ENCODE measurements at places on chromosomes 3 and 15. TPM values are rescaled to one million over a fixed set of nuclear protein-coding genes. Genes with fewer than 3 reads are reported as not detected.

- DNase-seq: no peak
These were observed 2.1 kb downstream of the MAGEL2 start for GRCh38 chr15:23645371-23646164.

The SLCO2A1 gene
- total RNA-seq: 204 TPM

The TRH gene
- not detected for total RNA-seq

The AAGAB gene
- 24.9 TPM for total RNA-seq

- DNase-seq: no peak
These were observed 443.4 kb upstream of the CDIN1 start for GRCh38 chr15:36136049-36136448.

The C2CD4A gene
- 0.18 TPM for total RNA-seq

DNA sequence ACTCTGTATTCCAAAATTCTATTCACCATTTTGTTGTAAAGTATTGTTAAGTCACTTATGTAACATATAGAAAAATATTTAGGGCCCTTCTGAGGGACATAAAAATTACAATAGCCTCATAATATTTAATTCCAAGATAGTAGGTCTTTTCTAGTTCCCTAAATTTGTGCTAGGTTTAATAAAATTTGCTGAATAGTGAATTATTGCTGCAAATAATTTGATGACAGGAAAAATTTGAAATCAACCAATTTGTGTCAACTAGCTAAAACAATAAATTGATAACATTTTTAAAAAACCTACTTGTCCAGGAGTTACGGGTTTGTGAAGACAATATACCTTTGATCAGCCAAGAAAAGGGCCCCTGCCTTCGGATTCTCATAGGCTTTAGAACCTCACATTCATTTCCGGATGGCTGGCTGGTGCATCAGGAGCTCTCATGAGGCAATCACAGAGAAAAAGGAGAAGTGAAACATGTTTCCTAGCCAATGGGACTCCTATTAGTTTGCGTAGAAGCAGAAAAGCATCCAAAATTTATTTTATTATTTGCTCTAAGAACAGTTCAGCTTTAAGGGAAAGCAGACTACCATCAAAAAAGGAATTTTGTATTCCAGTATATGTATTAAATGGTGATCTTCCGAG lies 177.2 kb downstream of the LRRC3B start:
- DNase-seq: no peak

The DCLK3 gene
- total RNA-seq: 0.12 TPM

GRCh38 chr3:72401005-72401545 lies 447.2 kb downstream of the SHQ1 start:
- no peak for DNase-seq

DNA sequence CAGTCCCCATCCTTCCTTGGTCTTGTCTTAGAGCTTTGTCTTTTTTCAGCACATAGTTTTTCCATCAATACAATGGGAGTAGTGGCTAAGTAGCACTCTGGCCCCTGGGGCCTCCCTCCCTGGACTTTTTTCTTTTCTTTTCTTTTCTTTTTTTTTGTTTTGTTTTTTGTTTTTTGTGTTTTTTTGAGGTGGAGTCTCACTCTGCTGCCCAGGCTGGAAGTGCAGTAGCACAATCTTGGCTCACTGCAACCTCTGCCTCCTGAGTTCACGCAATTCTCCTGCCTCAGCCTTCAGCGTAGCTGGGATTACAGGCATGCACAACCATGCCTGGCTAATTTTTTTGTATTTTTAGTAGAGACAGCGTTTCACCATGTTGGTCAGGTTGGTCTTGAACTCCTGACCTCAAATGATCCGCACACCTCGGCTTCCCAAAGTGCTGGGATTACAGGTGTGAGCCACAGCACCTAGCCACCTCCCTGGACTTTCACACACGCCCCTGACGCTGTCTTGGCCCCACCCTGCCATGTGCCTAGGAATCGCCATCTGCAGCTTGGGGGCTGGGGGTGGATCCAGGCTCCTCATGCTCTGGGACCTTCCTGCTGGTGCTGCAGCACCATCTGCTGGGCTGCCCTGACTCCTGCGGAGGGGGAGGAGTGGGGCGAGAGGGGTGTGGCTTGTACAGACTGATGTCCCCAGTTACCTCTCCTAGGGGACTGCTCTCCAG lies 2.8 kb downstream of the C15orf39 start:
- DNase-seq: peak; percentile 94

The UBA7 gene
- 128 TPM for total RNA-seq

DNA sequence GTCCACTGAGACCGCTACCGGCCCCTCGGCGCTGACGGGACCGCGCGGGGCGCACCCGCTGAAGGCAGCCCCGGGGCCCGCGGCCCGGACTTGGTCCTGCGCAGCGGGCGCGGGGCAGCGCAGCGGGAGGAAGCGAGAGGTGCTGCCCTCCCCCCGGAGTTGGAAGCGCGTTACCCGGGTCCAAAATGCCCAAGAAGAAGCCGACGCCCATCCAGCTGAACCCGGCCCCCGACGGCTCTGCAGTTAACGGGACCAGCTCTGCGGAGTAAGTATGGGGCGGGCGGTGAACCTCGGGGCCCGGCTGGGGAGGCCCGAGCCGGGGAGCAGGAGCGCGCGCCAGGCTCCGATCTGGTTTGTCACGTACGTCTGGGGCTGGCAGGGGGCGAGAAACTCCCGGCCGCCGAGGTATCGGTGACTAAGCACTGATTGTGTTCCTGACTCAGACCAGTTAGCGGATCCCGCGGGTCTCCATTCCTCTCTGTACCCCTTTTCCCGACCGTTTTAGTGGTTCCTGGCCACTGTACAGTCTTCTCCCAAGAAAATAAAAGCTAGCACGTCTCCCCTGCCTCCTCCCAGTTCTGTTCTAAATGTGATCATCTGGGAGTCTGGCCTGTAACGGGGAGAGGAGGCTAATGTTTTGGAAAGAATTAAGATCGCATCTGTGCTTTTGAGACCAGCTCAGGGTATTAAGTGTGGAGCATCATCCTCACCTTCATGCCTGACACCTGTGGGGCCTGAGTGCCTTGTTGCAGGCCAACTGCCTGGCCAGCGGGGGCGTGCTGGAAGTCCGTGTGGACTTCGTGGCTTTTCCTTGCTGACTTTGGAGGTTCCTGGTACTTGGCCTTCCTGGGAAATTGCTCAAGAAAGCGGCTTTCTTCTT lies 691 bp downstream of the MAP2K1 start:
- peak; percentile 78 for DNase-seq

DNA sequence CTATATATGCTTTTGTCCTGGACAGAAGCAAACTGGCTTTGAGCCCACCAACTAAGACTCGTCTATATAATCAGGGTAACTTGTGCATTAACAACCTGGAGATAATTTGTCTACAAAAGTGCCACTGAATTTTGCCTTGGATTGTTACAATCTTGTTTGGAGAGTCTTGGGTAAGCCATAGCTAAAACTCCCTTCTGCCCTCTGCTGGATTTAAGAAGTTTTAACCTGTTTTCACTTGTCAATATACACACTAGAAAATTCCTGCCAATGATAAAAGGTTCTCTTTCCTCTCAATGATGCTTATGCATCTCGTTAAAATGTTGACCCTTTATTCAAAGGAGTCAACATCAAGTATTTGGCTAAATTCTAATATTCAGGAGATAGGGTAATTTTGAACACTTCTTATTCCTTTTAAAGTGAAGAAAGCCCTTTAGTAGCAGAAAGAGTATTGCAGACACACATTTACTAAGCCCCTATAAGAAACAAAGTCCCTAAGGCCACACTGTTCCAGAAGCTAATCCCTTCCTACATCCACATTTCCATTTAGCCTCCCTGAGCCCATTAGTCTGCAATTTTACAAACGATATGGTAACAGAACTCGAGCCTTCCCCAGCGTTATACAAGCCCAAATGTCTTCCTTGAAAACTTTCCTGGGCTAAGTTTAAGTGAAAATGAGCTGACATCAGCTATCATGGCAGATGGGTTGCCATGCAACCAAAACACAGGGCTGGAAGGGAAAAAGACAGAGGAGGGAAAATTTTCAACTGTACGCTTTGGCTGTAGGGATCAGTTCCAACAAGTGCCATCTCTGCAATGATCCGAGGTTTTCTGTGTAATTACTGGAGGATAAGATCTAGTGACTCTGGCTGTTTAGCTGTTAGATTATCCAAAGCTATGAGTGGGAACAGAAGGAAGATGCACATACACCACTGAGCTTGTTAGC lies 75.9 kb upstream of the FGF12 start:
- no peak for DNase-seq

The CLDN16 gene
- total RNA-seq: 0.74 TPM

DNA sequence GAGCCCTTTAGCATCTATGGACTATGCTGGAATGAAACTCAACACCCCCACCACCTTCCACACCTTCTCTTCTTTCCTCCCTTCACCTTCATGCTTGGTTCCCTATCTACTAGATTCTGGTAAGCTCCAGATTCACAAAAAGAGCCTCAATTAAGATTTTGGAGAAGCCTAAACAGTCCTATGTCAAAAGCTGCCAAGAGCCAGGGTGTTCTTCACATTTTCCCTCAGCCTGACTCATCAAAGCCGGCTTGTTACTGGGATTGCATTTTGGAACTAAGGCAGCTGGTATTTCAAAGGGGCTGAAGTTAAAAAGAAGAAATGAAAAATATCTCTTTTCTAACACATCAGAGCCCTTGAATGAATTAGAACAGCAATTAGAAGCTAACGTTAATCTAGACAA lies 247.7 kb downstream of the MYRIP start:
- DNase-seq: no peak

DNA sequence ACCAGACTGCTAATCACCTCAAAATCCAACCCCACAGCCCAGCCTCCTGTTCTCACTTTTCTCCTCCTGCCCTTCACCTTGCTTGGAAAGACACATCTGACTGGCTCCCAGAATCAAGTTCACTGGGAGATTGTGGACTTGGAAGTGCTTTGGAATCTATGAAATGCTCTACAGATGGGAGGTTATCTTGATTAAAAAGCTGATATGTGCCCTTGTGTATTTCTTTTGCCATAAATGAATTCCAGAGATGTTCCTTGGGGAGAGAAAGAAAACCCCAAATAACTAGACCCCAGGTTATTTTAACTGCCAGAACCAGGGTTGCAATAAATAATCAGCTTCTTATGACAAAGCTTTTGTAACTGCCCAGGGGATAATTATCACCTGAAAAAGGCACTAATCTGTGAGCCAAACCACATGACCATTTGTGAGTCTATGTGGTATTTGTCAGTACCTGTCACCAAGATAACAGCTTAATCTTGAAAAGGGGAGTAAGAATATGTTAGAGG lies 21.7 kb upstream of the ARHGEF3 start:
- no peak for DNase-seq

DNA sequence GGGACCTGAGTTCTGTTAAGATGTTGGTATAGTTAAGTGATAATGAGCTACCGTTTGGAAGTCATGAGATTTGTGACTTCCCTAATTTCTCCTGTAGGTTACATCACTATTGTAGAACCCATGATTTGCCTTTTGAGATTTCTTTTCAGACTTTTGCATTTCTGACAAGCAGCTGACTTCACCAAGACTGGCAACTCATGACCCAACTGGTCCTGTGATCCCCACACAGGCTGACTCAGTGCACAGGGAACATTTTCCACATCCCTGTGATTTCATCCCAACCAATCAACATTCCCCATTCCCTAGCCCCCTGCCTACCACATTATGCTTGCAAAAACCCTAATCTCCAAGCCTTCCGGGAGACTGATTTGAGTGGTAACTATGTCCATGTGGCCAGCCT lies 242.1 kb upstream of the PDZRN3 start:
- no peak for DNase-seq

DNA sequence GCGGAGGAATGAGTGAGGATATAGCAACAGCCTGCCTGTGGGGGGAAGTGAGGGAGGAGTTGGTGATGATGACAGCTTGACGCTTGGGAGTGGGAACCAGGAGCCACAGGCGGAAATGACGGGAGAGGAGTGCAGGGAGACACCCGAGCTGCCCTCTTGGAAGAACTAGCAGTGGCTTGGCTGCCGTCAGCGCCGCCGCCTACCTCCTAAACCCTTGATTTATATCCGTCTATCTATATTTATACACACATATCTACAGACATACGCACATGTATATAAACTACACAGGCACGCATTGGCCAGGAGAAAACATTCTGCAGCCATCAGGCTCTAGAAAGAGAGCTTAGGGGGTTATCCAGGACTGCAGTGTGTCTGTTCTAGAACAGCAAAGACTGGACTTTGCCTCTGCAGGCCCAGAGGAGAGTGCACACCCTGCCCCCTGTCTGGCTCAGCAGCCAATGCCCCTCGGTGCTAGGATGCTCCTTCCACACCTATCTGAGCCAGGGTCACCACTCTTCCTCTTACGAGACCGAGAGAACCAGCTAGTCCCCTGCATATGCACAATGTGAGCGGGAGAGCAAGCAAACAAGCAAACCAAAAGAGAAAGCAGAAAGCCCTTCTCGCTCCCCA lies 45.3 kb upstream of the MAGEF1 start:
- DNase-seq: no peak

DNA sequence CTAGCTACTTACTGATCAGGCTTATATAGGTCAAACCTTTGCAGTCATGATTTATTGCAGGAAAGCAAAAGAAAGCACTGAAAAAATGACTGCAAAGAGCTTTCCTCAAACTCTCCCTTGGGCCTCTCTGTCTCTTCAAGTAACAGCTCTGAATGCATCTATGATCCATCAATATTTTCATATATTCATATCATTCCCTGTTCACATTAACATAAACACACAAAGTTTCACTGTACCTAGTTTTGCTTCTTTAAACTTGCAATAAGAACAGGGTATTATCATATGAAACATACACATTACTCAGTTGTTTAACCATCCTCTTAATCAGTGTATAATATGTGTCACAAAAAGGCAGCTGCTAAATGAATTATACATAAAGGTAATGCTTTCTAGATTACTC lies 107.9 kb upstream of the ARL6 start:
- DNase-seq: no peak

- DNase-seq: no peak
These were observed 5.0 kb downstream of the ELL3 start for GRCh38 chr15:43771816-43772215.

DNA sequence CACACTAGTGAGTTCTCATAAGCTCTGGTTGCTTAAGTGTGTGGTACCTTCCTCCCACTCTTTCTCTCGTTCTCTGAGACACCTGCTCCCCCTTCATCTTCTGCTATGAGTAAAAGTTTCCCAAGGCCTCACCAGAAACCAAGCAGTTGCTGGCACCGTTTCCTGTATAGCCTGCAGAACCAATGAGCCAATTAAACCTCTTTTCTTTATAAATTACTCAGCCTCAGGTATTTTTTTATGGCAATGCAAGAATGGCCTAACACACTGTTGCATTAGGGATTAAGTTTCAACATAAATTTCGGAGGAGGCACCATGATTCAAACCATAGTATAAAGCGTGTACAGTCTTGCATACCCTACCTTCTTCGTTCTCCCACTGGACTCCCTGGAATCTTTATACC lies 252.3 kb upstream of the CHRM5 start:
- DNase-seq: no peak

The PLIN1 gene
- total RNA-seq: 1.3 TPM

DNA sequence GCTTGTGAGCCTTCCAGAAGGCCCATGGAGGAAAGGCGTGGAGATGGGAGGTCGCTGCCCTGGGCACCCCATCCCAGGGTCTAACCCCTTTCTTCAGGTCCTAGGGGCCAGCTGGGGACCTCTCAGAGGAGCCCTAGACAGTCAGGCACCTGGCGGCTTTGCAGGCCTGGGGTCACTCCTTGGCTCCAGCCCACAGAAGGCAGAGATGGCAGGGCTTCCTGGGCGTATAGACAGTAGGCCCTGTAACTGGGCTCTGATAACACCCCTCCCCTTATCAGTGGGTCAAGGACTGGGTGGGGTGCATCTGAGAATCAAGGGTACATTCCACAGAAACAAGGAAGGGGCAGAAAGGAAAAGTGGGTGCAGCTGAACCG lies 16.7 kb downstream of the ZDHHC19 start:
- no peak for DNase-seq

GRCh38 chr15:91627473-91628278 lies 225.8 kb upstream of the SLCO3A1 start:
- peak; percentile 47 for DNase-seq

The SLC27A2 gene
- total RNA-seq: 2.9 TPM

GRCh38 chr3:46878781-46879436 lies 1.4 kb downstream of the PTH1R start:
- DNase-seq: no peak

The ACP3 gene
- total RNA-seq: 19.9 TPM

All from lower lobe of right lung (tissue), 2 donors.